ENCODE measurements at places on chromosomes 6 and 20.

- DNase-seq, result no peak
Observed at GRCh38 chr20:54512694-54513093, 37.3 kb downstream of the DOK5 start.

- no peak for DNase-seq
Observed at GRCh38 chr6:16316741-16317251, 78.4 kb downstream of the GMPR start.

- no peak for DNase-seq
Observed at GRCh38 chr20:46558511-46558959, 8.1 kb upstream of the OCSTAMP start.

GRCh38 chr20:50380697-50381040 is 129.5 kb upstream of the PTPN1 start:
- DNase-seq, result no peak

GRCh38 chr6:39821046-39821740 is 29.0 kb downstream of the DAAM2 start:
- no peak for DNase-seq

GRCh38 chr6:32825966-32826365 is 9.2 kb upstream of the HLA-DOB start:
- no peak for DNase-seq

DNA sequence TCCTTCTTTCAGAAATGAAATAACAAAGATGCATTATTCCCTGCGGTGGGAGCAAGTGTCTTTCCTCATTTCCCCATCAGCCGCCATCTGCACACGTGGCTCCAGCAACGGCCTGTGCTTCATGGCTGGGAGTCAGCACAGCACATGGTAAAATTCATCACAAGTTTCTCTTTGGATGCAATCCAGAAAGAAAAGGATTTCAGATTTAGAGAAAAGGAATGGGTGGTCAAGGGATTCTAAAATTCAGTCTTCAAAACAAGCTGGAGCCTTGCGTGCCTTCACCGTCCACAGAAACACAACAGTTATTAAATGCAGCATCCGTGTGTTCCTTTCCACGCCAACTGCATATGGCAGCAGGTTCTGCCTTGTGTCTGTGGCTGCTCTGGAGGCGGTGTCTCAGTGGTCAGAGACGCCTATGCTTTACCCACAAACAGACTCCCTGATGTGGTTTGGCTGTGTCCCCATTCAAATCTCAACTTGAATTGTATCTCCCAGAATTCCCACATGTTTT is 107.6 kb downstream of the THBS2 start:
- no peak for DNase-seq

- no peak for DNase-seq
Observed at GRCh38 chr6:75762063-75762462, 13.0 kb downstream of the MYO6 start.

GRCh38 chr6:15776458-15776980 is 113.7 kb upstream of the DTNBP1 start:
- no peak for DNase-seq

DNA sequence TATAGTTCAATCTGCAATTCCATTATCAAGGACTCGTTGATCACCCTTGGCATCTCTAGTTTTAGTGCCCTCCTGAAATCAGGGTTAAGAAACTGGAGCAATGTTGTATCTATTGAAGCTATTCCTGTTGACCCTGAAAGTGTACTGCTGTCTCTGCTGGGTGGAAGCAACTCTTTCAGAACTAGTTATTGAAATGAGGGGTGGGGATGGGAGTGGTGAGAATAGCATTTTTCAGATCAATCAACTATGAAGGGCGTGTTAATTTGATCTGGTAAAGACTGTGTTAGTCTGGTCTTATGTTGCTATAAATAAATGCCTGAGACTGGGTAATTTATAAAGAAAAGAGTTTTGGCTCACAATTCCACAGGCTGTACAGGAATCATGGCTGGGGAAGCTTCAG is 152.5 kb upstream of the BMP5 start:
- DNase-seq, result no peak

DNA sequence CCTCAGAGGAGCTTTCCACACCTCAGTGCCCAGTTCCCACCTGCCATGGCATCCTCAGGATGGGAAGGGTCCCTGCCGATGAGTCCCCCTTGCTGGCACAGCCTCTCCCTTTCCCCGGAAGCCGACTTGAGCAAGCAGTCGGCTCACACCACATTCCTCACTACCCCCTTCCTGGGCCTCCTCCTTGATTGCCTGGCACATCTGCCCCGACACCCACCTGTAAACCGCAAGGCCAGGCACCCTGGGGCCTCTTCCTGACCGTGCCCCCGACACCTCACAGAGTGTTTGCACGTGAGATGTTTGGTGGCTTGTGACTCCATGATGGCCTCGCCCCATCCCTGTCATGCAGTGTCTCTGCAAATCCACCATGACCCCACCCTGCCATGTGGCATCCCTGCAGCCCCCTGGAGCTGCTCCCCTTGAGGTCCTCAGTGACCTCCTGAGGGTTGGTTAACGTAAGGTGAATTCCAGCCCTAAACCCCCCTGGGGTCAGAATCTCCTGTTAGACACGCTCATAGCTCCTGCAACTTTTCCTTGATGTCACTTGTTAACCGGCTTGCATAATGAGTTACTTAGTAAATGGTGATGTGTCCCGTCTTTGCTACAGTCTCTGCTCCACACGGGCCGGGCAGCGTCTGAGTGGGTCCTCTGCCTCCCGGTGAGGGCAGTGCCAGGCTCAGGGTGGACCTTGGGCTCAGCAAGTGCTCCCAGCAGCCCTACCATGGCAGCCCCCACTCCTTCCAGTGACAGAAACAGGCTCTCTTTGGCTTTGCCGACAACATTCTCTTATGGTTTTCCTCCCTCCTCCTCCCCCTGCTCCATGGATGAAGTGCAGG is 115.9 kb upstream of the FRMD1 start:
- no peak for DNase-seq

DNA sequence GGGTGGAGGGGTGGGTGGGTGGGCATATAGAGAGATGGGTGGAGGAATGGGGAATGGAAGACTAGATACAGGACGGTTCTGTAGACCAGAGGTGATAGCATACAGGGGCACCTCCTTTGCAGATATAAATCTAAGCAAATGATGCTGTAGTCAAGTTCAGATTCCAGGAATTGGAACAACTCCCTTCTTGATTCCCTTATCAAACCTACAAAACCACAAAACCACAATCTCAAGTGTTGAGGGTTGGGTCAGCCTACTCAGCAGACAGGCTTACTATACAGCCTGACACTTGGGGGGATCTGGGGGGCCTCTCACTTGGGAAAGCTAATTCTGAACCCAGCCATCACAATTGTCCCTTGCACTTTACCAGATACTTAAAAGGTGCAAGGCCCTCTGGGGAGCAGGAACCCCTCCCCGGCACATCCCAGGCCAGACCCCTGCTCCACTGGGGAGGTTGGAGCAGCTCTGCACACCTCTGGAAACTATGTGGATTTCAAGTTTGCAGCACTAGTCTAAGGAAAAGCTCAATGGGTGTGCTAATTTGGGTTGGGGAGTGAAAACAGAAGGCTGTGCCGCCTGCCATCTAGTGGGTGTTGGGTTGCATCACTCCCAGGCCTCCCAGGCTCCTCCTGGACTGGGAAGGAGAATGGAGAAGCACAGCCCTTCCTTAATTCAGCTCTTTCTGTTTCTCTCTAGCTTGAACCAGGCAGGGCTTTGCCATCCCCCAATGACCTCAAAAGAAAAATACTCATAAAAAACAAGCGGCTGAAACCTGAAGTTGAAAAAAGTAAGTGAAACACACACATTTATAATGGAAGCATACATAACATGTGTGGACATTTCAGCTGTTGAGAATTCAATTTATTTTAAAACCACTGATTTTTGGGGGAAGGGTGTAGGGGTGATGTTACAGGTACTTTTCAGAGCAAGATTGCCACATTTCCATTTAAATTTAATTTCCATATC is 121.2 kb upstream of the LAMP5 start:
- DNase-seq, result peak; percentile 53

DNA sequence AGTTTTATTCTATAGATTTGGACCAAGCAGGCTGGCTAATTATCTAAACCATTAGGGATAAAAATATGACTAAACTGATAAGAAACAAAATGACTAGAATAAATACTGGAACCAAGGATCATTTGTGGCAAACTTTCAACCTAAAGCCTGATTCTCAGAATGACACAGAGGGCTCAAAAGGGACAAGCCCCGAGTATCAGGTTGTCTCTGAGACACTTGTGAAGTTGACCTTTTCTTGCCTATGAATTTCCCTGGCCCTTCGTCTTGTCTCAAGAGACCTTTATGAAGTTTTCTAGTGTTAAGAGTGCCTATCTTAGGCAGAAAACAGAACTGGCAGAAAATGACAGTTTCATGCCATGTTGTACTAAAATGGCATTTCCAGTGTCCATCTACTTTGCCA is 68.3 kb downstream of the IMPG1 start:
- no peak for DNase-seq

DNA sequence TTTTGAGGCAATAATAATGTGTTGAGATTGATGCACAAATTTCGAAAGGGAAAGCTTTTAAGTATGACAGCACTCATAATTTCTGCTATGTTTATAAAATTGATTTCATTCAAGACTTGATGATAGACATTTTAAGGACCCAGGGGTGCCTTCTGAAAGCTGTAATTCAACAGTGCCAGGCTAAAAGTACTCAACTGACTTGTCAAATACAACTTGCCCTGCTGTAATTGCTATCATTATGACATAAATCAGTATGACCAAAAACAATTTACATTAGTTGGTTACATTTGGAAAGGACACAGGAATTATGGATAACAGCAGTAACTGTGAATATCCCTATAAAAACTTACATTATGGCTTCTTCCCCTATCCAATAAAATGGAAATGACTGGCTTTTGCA is 178.9 kb downstream of the MMUT start:
- DNase-seq, result no peak

GRCh38 chr6:111646942-111647341 is 41.3 kb upstream of the TRAF3IP2 start:
- DNase-seq, result peak; percentile 48

- DNase-seq, result no peak
Observed at GRCh38 chr6:73180076-73180738, 45.1 kb downstream of the KHDC1L start.

- no peak for DNase-seq
Observed at GRCh38 chr20:35002426-35003210, 47.0 kb downstream of the MYH7B start.

GRCh38 chr6:42933205-42933604 is 3.9 kb downstream of the CNPY3 start:
- no peak for DNase-seq

DNA sequence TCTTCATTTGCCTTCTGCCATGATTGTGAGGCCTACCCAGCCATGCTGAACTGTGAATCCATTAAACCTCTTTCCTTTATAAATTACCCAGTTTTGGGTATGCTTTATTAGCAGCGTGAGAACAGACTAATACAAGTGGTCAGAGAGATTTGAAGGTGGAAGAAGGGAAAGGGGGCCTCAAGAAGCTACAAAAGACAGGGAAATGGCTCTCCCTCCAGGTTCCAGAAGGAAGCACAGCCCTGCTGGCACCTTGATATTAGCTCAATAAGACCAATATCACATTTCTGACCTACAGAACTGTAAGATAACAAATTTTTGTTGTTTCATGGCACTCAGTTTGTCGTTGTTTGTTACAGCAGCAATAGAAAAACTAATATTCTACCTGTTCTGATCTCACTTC is 536.5 kb upstream of the MARCKS start:
- no peak for DNase-seq

DNA sequence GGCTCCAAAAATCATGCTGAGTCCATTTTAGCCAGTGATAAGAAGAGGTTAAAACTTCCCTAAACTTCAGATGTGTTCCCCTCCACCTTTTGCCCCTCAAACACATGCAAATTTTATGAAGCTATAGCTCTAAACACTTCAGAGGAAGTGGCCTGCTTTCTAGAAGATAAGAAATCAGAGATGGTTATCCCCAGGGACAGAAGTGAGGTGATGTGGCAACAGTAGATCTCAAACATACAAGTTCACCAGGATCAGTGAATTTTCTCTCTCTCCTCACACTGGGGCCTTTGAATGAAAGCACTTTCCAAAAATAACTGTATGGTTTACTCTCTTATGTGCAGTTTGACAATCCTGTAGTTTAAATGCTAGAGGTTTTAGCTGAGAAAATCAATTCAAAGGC is 332.0 kb downstream of the BTBD9 start:
- DNase-seq, result no peak

DNA sequence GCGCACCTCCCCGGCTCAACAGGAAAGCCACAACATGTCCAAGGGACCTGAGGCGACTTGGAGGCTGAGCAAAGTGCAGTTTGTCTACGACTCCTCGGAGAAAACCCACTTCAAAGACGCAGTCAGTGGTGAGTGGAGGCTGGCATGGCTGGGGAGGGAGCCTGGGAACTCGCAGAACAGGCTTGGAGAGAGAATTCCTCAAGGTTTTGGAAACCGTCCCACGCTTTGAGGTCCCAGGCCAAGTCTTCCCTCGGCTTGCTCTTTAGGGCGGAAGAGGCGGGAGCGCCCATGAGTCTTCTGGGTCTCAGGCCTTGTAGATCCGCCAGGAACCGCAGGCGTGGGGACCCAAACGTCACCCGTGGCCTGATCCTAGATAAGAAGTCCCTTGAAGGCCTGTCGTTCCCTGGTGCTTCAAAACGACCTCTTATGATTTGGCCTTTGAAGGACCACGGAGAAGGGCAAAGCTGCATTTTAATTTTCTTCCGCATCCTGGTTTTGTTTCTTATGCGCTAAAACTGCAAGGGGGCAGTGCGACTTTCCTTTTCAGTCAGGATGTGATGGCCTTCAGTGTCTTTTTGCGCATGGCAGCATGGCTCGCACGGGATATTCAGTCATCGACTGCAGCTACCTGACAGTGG is 2.0 kb downstream of the LAMP5 start:
- no peak for DNase-seq
